ENCODE measurements at places on chromosomes 4 and X.

GRCh38 chr4:30208731-30209435, 511.3 kb upstream of the PCDH7 start:
- H3K27me3 ChIP-seq: no peaks in the 10 kb centered on the region
- H3K4me1 ChIP-seq: no peaks in the 10 kb centered on the region
- no peak overlapping the region for H3K4me3 ChIP-seq
- H3K36me3 ChIP-seq: no peaks in the 10 kb centered on the region

DNA sequence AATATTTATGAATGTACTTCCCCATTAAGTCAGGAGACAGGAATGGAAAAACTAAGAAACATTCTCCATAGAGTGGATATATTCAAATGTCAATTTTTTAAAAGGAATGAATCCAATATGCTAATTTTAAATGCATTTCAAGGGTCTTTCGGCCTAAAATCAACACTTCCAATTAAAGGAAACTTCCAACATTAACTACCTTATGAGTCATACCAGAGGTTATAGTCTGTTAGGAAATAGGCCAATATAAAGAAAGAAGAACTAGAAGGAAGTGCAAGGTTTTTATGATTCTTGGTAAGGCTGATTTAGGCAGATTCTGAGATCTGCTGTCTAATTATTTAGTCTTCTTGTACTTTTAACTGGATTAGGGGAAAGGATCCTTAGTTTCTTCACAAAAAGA, 260.1 kb upstream of the EDNRA start:
- H3K36me3 ChIP-seq: no peaks in the 10 kb centered on the region
- H3K27ac ChIP-seq: no peak overlapping the region
- no peaks in the 10 kb centered on the region for H3K27me3 ChIP-seq
- DNase-seq: no peak
- H3K4me1 ChIP-seq: no peaks in the 10 kb centered on the region
- no peak overlapping the region for H3K4me3 ChIP-seq

- no peaks in the 10 kb centered on the region for H3K27me3 ChIP-seq
- H3K4me3 ChIP-seq: no peak overlapping the region
- no peak overlapping the region for H3K27ac ChIP-seq
- H3K36me3 ChIP-seq: no peaks in the 10 kb centered on the region
Measured at GRCh38 chr4:94036964-94037363, 170.7 kb upstream of the SMARCAD1 start.

DNA sequence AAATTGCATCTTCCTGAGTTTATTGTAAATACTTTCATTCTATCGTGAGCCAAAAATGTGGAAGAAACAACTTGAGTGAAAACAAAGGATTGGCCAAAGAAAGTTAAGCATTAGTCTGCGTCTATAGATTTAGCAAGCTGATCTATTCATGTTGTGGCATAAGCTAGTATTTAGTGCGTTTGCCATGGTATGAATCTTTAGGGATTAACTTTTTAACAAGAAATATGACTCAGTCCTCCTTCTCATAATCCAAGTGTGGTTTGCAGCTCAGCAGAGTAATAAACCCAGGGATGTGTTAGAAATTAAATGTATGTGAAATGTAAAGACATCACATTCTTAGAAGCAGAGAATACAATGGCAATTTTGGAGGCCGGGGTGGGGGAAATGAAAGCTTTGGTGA, 1110.9 kb downstream of the NLGN4X start:
- H3K27ac ChIP-seq: no peak overlapping the region
- H3K36me3 ChIP-seq: no peaks in the 10 kb centered on the region
- no peaks in the 10 kb centered on the region for H3K27me3 ChIP-seq
- H3K4me1 ChIP-seq: no peaks in the 10 kb centered on the region
- no peak for DNase-seq

DNA sequence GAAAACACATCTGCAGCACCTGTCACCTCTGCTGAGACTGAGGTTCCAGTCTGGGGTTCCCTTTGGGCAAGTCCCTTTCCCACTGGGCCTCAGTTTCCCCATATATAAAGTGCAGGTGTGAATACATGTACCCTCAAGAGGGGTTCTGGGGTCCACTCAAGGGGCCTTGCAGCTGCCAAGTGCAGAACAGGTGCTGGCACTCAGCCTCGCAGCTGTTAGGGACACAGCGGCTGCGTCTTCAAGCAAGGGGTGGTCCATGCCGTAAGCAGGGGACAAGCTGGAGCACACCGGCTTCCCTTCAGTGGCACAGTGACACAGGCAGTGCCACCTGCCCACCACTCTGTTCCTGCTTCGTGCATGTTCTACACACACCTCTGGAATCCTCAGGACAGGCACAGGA, 86.9 kb upstream of the PSAPL1 start:
- H3K36me3 ChIP-seq: no peaks in the 10 kb centered on the region
- H3K27ac ChIP-seq: no peak overlapping the region

DNA sequence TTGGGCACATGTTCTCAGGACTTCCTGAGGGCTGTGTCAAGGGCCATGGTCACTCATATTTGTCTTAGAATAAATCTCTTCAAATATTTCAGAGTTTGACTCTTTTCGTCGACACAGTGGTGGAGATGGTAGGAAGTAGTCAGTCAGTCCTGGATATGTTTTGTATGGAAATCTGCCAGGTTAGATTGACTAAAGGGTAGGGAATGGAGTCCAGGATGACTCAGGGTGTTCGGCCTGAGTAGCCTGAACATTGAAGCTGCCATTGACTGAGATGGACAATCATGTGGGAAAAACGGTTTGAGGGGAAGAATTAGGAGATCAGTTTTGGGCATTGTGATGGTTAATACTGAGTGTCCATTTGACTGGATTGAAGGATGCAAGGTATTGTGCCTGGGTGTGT, 177.1 kb upstream of the CENPE start:
- no peaks in the 10 kb centered on the region for H3K27me3 ChIP-seq
- no peak overlapping the region for H3K4me3 ChIP-seq
- DNase-seq: no peak

DNA sequence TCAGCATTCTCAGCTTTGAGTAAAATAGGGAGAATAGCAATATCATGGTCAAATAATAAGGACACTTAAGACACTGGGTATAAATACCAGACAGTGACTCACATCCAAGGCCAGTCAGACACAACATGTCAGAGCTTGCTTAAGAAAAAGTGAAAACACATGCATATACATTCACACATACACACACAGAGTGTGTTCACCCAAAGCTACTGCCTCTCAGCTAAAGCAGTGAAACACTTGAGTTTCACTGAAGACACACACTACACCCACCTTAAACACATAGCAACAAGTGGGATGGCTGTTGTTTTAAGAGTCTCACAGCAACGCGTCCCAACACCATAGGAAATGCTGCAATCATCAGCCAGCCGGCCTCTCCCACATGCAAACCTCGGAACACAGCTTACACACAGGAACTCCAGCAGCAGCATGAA, 14.4 kb downstream of the SHROOM4 start:
- no peak overlapping the region for H3K4me3 ChIP-seq
- DNase-seq: no peak
- no peaks in the 10 kb centered on the region for H3K27me3 ChIP-seq
- no peaks in the 10 kb centered on the region for H3K36me3 ChIP-seq
- peak overlapping the region; percentile 45 for H3K27ac ChIP-seq

DNA sequence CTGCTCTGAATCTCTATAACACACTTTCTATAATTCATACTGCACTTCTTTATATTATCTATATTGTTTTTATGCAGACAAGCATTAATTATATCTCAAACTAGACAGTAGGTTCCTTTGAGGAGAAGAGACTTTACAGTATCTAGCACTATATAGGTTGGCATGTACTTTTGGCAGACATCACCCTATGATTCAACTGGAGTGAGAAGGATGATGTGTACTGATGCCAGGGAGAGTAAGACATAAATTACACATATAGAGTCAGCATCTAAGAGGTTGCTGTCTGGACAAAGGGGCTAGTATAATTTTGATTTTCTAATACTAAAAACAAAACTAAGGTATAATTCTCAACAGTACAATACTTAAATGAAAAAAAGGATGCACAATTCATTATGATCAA, 5.1 kb upstream of the RBM41 start:
- no peak for DNase-seq
- H3K36me3 ChIP-seq: no peaks in the 10 kb centered on the region
- H3K4me1 ChIP-seq: no peaks in the 10 kb centered on the region
- no peak overlapping the region for H3K27ac ChIP-seq

GRCh38 chr4:105150503-105150902, 3.8 kb downstream of the TET2 start:
- no peaks in the 10 kb centered on the region for H3K27me3 ChIP-seq
- no peak for DNase-seq
- H3K36me3 ChIP-seq: no peaks in the 10 kb centered on the region

DNA sequence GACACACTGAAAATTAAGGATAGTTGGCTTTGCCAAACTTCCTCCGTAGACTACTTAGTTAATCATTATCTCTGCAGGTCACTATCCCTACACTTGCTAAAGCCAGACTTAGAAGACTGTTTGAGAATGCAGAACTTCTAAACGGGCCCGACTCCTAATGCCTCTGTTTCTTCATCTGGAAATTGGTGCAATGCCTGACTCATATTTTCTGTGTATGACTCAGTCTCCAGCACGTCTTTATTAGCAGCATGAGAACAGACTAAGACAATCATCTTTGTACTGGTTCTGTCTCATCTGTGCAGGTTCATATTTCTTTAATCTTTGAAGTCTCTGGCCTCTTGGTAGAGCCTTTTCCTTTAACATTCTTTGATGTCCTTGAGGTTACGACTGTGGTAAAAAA, 411.9 kb upstream of the ACTRT1 start:
- no peaks in the 10 kb centered on the region for H3K27me3 ChIP-seq
- no peaks in the 10 kb centered on the region for H3K36me3 ChIP-seq
- H3K27ac ChIP-seq: no peak overlapping the region
- DNase-seq: no peak

DNA sequence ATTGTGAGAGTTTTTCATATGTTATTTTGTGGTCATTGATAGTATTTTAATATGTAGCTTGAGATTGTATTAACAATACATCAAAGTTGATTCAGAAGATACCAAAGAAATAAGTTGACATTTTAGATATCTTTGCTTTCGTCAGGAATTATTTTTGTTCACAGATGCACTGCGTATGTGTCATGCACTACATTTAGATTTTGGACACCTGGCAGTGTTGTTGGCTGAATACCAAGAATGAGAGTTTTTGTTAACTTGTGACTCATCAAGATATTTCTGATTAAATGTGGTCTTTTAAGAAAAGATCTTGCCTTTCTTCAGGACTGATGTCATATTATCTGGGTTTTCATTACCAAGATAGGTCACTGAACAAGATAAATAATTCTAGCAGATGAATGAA, 633.4 kb downstream of the CENPC start:
- H3K27me3 ChIP-seq: no peaks in the 10 kb centered on the region
- no peak overlapping the region for H3K27ac ChIP-seq

DNA sequence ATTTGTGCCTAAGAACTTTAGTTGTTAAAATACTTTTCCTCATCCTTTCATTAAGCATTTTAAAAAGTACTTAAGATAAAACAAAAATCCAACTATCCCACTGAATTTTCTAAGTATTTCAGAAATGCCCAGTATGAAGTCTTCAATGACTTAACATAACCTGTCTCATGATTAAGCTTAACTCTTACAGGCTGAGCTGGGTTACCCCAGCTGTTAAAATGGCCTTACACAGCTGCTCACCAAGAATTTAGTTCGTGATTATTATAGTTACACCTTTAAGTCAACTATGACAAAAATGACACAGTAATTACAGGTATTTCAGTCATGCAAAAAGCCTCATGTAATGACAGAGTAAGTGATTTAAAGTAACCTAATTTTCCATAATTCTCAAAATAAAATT, 145.7 kb downstream of the FBXW7 start:
- H3K4me1 ChIP-seq: no peaks in the 10 kb centered on the region
- no peak for DNase-seq

DNA sequence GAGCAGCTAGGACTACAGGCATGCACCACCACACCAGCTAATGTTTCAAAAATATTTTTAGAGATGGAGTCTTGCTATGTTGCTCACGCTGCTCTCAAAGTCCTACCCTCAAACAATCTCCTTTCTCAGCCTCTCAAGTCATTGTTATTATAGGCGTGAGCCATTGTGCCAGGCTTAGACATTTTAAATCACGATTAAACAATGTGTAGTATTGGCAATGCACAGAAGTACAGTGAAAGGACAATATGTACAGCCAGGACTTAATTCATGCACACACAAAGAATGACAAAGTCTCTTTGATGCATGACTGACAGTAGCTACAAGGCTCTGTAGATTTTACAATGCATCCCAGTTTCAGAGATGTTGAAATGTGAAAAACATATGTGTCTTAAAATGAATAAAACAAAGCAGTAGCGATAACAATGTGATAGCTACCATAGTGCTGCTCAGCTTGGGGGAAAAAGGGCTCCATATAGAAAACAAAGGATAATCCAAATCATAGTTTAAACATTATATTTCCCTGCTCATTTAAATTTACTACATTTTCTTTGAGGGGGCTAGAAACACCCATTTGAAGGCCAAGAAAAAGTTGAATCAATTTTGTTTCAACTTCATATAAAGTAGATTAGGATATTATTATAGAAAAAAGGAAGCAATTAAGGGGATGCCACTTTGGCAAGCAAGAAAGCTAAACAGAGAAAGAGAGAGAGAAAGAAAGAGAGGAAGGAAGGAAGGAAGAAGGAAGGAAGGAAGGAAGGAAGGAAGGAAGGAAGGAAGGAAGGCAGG, 272.4 kb upstream of the SMIM31 start:
- no peaks in the 10 kb centered on the region for H3K4me1 ChIP-seq
- no peaks in the 10 kb centered on the region for H3K36me3 ChIP-seq
- no peak overlapping the region for H3K27ac ChIP-seq
- no peak overlapping the region for H3K4me3 ChIP-seq
- no peak for DNase-seq

- H3K4me3 ChIP-seq: no peak overlapping the region
- H3K27me3 ChIP-seq: peaks cover 4% of the 10 kb centered on the region
- peak; percentile 50 for DNase-seq
- no peaks in the 10 kb centered on the region for H3K4me1 ChIP-seq
- H3K27ac ChIP-seq: no peak overlapping the region
- H3K36me3 ChIP-seq: no peaks in the 10 kb centered on the region
Measured at GRCh38 chr4:1090465-1091440, 22.6 kb downstream of the RNF212 start.

DNA sequence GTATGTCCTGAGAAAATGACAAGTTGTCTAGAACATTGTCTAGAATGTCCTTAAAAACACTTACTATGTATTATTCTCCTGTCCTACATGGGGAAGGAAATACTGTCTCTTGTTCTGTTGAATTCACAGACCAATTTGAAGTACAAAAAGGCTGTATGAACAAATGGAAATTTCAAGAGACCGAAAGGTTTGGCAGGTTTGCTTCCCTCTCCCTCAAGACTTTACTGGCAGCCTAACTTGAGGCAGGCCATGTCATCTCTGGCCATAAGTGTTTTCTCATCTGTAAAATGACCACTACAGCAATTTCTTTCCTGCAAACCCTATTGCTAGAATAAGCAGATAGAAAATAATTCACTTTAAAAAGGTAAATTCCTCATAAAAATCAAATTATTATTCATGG, 191.2 kb upstream of the BMP3 start:
- H3K36me3 ChIP-seq: no peaks in the 10 kb centered on the region
- H3K27me3 ChIP-seq: no peaks in the 10 kb centered on the region
- no peak overlapping the region for H3K27ac ChIP-seq
- H3K4me3 ChIP-seq: no peak overlapping the region
- no peaks in the 10 kb centered on the region for H3K4me1 ChIP-seq

- DNase-seq: no peak
- H3K4me3 ChIP-seq: no peak overlapping the region
- H3K36me3 ChIP-seq: no peaks in the 10 kb centered on the region
- H3K4me1 ChIP-seq: peaks cover 25% of the 10 kb centered on the region
- no peaks in the 10 kb centered on the region for H3K27me3 ChIP-seq
- no peak overlapping the region for H3K27ac ChIP-seq
Measured at GRCh38 chr4:38367642-38368174, 296.3 kb upstream of the KLF3 start.

- peaks cover 7% of the 10 kb centered on the region for H3K4me1 ChIP-seq
- H3K27me3 ChIP-seq: no peaks in the 10 kb centered on the region
- no peak for DNase-seq
- H3K36me3 ChIP-seq: no peaks in the 10 kb centered on the region
Measured at GRCh38 chr4:150145090-150145945, 67.1 kb downstream of the DCLK2 start.

Data from suprapubic skin (tissue), 4 donors.